Stimulated activated naive CD4-positive, alpha-beta T cell treated with Interleukin-2 at 50 U/mL for 16 hours (primary cell): ENCODE measurements at places on chromosomes 1 and 21.

- no peak for DNase-seq
Measured at GRCh38 chr1:203176273-203177035, 828 bp upstream of the MYBPH start.

GRCh38 chr1:221801773-221802516, 60.1 kb upstream of the DUSP10 start:
- no peak for DNase-seq

DNA sequence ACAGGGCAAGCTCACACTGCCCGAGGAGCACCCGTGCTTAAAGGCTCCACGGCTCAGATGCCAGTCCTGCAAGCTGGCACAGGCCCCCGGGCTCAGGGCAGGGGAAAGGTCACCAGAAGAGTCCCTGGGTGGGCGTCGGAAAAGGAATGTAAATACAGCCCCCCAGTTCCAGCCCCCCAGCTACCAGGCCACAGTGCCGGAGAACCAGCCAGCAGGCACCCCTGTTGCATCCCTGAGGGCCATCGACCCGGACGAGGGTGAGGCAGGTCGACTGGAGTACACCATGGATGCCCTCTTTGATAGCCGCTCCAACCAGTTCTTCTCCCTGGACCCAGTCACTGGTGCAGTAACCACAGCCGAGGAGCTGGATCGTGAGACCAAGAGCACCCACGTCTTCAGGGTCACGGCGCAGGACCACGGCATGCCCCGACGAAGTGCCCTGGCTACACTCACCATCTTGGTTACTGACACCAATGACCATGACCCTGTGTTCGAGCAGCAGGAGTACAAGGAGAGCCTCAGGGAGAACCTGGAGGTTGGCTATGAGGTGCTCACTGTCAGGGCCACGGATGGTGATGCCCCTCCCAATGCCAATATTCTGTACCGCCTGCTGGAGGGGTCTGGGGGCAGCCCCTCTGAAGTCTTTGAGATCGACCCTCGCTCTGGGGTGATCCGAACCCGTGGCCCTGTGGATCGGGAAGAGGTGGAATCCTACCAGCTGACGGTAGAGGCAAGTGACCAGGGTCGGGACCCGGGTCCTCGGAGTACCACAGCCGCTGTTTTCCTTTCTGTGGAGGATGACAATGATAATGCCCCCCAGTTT, 1.3 kb downstream of the CELSR2 start:
- DNase-seq: no peak

DNA sequence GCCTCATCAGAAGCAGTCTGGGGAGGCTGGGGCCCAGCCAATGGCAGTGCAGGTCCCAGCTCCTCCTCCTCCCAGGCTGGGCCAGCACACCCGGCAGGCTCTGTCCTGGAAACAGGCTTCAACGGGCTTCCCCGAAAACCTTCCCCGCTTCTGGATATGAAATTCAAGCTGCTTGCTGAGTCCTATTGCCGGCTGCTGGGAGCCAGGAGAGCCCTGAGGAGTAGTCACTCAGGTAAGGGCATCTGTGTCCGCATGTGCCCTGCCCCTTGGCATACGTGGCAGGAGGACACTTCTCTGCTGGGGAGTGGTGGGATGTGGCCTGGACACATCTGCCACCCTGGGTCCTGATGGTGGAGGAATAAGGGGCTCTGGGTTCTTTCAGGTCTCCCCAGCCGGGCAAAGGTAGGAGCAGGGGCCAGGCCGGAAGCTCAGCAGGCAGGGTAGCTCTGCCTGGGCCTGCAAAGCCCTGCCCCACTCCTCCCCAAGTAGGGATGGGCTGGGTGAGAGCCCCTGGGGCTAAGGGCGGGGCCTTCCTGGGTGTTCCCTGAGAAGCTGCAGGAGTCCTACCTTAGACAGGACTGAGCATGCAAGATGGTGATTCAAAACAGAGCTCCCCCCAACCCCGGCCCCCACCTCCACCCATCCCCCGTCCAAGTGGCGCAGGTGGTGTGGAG, at the start of gene GJB5:
GJB5 (plus strand) TSS at position 84 of the 674 bp plus-strand sequence. CDS start 2,284 bp downstream, outside the sequence.
- DNase-seq: no peak

GRCh38 chr1:110556471-110556807, 37.5 kb upstream of the KCNA10 start:
- no peak for DNase-seq

DNA sequence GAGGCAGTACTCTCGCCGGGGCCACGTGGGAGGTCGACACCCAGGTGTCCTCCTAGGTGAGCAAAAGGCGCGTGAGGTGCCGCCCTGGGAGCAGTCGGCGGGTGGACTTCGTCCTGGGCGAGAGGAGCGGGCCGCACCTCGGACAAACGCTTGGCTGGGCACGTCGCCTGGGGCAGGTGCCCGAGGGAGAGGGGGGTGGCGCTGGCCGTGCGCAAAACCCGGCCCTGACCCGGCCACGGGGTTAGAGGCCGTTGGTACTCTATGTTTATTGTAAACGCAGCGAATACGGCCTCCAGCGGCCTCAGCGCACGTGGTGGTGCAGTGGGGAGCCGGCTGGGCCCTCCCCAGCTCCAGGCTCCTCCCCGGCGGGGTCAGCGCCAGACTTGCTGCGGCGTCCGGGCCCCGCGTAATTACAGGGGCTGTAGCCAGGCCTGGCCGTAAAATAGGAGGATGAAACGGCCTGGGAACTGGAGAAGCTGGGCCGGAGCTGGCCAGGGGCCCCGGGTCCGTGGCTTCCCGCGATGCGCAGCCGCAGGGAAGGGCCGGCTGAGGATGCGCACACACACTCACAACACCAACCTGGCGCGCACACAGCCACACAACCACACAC, 1.6 kb upstream of the EFNA1 start:
- DNase-seq: no peak

GRCh38 chr1:90347366-90347765, 352.5 kb downstream of the ZNF326 start:
- no peak for DNase-seq

DNA sequence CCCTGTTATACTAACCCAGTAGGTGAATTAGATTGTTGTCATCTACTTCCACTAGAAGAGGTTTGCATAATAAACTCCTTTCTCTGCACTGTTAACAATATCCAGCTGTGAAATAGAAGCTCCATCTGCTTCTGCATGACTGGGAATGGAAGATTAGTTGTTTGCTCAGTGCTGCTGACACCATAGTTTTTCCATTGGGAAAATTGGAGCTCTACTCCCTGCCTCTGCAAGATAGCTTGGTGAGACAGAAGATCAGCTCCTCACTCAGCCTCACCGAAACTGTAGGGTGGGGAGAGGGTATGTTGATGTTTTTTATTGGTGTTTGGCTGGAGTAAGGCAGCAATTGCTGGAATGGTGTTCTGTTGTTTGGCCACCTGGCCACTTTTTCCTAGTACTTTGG, 331.6 kb upstream of the ADAMTS5 start:
- DNase-seq: no peak

- DNase-seq: no peak
Measured at GRCh38 chr1:234553240-234554188, 56.5 kb downstream of the IRF2BP2 start.

- no peak for DNase-seq
Measured at GRCh38 chr1:91791691-91792488, 94.1 kb downstream of the TGFBR3 start.

GRCh38 chr1:112954017-112954650, 1.9 kb downstream of the SLC16A1 start:
- DNase-seq: no peak

DNA sequence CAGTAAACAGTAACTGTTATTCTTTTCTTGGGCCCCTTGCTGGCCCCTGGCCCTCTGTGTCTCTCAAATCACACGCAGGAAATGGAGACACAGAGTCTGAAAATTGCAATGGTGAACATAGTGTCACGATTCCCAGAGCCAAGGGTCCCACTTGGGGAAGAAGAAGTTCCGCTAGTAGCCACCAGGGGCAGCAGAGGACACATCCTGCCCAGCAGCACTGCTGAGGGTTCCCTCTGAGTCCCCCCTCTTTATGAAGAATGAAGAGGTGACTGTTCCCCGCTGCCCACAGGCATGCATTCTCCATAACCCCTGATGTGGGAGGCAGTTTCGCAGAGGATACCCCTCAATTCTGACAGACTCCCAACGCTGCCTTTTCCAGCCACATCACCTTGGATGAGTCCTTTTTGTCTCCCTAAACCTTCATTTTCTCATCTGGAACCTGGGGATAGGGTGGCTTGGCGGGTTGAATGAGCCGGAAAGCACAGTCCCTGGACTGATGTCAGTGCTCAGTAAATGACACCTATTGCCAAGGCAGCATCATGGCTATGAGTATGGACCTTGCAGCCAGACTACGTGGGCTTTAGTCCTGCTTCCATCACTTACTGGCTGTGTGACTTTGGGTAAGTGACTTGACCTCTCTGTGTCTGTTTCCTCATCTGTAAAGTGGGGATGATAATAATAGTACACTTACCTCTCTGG, 238.0 kb upstream of the TMEM51 start:
- peak; percentile 12 for DNase-seq

GRCh38 chr1:150619576-150620509, 9.6 kb downstream of the ENSA start:
- DNase-seq: no peak

DNA sequence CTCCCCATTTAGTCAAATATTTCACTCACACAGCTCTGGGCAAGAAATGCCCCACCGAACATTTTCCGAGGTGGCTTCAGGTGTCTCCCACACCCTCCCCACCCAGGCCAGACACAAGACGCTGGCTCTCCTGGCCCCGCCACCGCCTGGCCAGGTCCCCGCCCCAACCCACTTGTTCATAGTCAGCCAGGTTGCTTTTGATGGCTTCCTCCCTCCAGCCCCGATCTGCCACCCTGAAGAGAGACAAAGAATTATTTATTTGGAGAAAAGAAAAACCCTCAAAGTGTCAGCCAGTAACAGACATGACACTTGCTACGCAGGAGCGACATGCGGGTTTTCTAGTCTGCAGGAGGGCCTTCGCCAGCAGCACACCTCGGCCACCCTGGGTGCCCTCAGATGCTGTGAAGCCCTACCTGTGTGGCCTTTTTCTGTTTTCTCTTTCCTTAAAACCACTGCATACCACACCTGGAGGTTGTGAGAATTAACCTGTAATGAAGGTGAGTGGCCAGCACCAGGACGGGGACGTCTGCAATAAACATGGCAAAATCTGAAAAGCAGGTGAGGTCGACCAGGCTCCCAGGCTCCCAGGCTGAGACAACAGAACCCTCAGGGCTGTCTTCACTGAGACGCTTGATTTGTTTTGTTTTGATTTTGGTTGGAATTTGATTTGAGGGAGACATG, 27.2 kb downstream of the SSBP3 start:
- DNase-seq: no peak
